ENCODE measurements at places on chromosomes 1 and 21. TPM values are rescaled to one million over a fixed set of nuclear protein-coding genes. Genes with fewer than 3 reads are reported as not detected.
A peak's percentile ranks its signal among the peaks of the same experiment; 100 is the strongest.

DNA sequence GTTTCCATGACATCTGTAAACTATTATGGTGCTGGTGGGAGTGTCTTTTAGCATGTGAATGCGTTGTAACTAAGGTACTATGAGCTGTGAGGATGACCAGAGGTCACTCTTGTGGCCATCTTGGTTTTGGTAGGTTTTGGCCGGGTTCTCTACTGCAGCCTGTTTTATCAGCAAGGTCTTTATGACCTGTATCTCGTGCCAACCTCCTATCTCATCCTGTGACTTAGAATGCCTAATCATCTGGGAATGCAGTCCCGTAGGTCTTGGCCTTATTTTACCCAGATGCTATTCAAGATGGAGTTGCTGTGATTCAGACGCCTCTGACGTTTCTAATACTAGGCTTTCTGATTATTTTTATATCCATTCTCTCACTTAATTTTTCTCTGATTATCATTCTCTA, 9.4 kb downstream of the NCAM2 start:
- no peaks in the 10 kb centered on the region for H3K36me3 ChIP-seq
- no peaks in the 10 kb centered on the region for H3K27me3 ChIP-seq
- H3K27ac ChIP-seq, result no peak overlapping the region
- no peaks in the 10 kb centered on the region for H3K4me1 ChIP-seq
- DNase-seq, result no peak
- no peak overlapping the region for H3K4me3 ChIP-seq

DNA sequence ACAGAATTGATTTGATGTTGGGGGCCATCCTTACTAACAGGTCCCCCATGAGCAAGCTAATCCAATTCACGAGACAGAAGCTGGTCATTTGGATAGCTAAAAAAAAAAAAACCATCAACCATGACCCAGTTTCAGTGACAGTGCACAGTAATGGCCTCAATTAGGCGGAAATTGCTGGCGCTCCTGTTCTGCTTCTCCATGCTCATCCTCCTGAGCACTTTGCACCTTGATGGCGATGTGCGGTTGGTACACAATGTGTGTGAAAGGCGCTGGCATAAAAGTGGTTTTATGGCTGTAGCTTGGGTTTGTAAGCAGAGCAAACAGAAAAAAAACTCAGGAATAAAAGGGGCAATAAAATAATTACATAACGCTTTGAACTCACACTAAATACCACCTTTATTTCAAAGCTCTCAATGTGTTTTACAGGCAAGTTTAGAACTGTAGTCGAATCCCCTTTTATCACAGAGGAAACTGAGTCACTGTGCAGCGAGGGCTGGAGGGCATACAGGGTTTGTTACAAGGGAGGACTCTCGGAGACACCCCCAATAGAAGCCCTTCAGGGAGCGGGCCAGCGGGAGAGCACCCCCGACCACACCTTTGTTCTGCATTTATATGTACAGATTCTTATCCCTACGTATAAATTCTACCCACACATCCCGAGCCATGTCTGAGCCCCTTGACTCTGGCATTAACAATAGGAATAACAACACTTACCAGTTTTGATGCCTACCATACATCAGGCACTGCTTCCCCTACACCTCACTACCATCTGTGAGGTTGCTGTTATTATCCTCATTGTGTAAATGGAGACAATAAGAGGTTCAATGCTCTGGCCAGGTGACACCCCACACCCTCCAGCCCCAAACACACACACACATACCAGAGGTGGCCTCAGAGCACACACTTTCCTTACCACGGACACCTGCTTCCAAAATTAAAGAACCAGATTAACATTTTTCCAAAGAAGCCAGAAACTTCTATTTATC, 213.5 kb upstream of the IRF2BP2 start:
- H3K27ac ChIP-seq, result no peak overlapping the region
- H3K36me3 ChIP-seq, result no peaks in the 10 kb centered on the region
- no peak for DNase-seq
- no peaks in the 10 kb centered on the region for H3K27me3 ChIP-seq

DNA sequence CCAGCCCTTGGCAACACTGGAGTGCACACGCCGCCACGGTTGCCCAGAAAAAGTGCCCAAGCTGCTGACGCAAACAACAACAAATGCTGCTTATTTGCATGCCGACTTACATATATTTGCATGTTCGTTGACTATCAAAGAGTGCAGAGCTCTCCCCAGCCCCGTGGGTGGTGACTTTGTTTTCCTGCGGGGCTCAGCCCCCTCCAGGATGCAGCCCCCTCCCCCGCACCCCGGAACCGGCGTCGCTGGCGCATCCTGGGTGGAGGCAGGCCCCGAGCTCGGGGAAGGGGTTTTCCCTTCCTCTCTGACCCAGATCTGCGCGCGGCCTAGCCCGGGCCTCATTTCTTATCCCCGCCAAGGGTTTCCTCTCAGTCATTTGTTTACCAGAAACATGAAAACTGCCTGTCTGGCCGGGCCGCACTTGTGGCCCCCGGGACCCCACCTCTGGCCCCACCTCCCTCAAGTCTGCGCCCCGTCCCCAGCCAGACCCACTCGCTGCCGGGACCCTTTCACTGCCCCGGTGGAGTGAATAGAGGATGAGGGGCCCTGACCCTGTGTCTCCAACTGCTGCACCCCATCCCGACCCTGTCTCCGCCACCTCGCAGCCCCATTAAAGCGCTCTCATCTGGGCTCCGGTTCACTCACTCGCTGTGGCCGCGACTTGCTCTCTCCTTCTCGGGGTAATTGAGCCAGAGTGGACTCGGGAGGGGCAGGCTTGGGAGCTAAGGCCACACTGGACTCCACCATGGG, 5.5 kb downstream of the TNFRSF25 start:
- no peak overlapping the region for H3K27ac ChIP-seq
- no peak overlapping the region for H3K4me3 ChIP-seq
- peaks cover 8% of the 10 kb centered on the region for H3K36me3 ChIP-seq
- H3K4me1 ChIP-seq, result no peaks in the 10 kb centered on the region
- H3K27me3 ChIP-seq, result peaks cover 8% of the 10 kb centered on the region
- peak; percentile 93 for DNase-seq

- H3K4me1 ChIP-seq, result no peaks in the 10 kb centered on the region
- H3K27ac ChIP-seq, result no peak overlapping the region
- DNase-seq, result no peak
- no peaks in the 10 kb centered on the region for H3K36me3 ChIP-seq
- H3K27me3 ChIP-seq, result no peaks in the 10 kb centered on the region
- no peak overlapping the region for H3K4me3 ChIP-seq
These were observed 35.3 kb downstream of the SLC19A1 start for GRCh38 chr21:45506836-45507522.

- H3K27me3 ChIP-seq, result no peaks in the 10 kb centered on the region
- H3K4me1 ChIP-seq, result no peaks in the 10 kb centered on the region
- H3K36me3 ChIP-seq, result no peaks in the 10 kb centered on the region
- H3K4me3 ChIP-seq, result no peak overlapping the region
These were observed 230.8 kb upstream of the CACYBP start for GRCh38 chr1:174768949-174769348.

DNA sequence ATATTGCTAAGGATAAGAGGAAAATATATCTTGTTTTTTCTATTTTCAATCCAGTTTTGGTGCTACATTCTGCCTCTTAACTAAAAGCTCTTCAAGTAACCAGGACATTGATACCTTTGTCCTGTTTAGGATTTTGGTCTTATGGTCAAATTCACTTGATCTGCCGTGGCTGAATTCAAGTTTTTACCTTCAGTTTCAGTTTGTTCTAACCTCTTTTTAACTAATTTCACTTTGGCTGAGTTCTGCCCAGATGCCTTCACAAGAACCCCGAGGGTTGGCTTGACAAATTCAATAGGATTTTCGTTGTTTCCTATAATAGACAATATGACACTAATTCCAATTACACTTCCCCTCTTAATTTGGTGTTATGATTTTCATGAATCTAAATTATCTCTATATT, 84.5 kb upstream of the C1orf21 start:
- peaks cover 32% of the 10 kb centered on the region for H3K4me1 ChIP-seq
- no peaks in the 10 kb centered on the region for H3K27me3 ChIP-seq
- H3K36me3 ChIP-seq, result no peaks in the 10 kb centered on the region
- no peak overlapping the region for H3K4me3 ChIP-seq

GRCh38 chr1:58779801-58780382, 4.0 kb downstream of the JUN start:
- H3K27ac ChIP-seq, result no peak overlapping the region
- H3K4me3 ChIP-seq, result peak overlapping the region; percentile 92
- no peaks in the 10 kb centered on the region for H3K27me3 ChIP-seq
- H3K36me3 ChIP-seq, result peaks cover 19% of the 10 kb centered on the region
- H3K4me1 ChIP-seq, result peaks cover 7% of the 10 kb centered on the region

DNA sequence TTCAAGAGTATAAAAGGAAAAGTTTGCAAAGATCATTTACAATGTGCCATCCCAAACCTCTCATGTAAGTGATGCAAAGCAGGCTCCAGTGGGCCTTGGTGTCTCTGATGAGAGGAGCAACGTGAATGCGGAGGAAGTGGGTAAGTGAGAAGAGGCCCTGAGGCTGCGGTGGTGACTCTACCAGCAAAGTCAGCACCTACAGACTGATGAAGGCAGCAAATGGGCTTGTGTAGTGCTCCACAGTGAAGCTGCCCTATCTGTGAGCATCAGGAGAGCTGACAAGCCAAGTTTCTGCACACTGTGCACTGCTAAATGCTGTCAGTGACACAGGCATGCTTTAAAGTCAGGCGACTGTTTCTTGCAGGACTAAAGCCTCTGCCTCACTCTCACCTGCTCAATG, 15.6 kb upstream of the RAP1A start:
- DNase-seq, result no peak
- H3K4me1 ChIP-seq, result peaks cover 21% of the 10 kb centered on the region
- no peak overlapping the region for H3K27ac ChIP-seq
- H3K4me3 ChIP-seq, result no peak overlapping the region
- no peaks in the 10 kb centered on the region for H3K36me3 ChIP-seq

DNA sequence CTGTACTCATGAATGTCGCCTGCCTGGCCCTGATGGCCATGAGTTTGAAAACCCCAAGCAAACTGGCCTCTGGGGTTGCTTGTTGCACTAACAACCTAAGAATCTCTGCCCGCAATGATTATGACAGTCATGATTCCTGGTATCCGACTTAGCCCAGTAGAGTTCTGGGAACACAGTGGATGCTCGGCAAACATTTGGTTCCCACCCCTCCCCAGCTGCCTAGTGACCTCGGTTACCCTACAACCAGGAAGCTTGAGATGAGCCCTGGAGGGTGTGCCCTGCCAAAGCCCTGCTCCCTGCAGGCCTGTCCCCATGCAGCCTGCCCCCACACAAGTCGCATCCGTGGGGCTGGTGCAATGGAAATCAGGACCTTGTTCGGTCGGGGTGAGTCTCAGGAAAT, 76.0 kb upstream of the ZBTB40 start:
- H3K27me3 ChIP-seq, result peaks cover 6% of the 10 kb centered on the region
- DNase-seq, result peak; percentile 68
- H3K27ac ChIP-seq, result no peak overlapping the region
- H3K4me3 ChIP-seq, result no peak overlapping the region
- no peaks in the 10 kb centered on the region for H3K36me3 ChIP-seq

GRCh38 chr1:223109581-223110026, 33.4 kb downstream of the TLR5 start:
- no peaks in the 10 kb centered on the region for H3K4me1 ChIP-seq
- H3K27ac ChIP-seq, result no peak overlapping the region
- DNase-seq, result no peak

- no peaks in the 10 kb centered on the region for H3K27me3 ChIP-seq
- DNase-seq, result no peak
- no peaks in the 10 kb centered on the region for H3K36me3 ChIP-seq
- H3K4me1 ChIP-seq, result no peaks in the 10 kb centered on the region
- H3K4me3 ChIP-seq, result no peak overlapping the region
These were observed 5.3 kb downstream of the DSCAM start for GRCh38 chr21:40841524-40842196.

DNA sequence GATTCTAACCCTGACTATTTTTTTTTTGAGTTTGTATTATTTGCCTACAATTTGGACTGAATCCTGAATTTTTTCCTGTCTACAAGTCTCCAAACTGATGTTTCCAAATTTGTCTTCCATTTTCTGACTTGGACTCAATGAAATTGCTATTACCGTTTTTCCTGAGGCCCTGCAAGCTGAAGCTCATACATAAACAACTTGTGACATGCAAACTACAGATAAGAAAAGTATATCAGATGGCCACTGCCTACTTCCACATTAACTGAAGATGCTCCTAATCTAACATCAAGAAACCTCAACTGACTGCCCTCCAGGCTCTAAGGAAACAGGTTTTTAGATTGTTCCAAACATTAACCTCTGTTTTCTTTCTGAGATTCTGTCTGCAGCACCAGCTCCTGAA, 51.1 kb upstream of the KLHDC7A start:
- no peaks in the 10 kb centered on the region for H3K36me3 ChIP-seq
- no peak overlapping the region for H3K4me3 ChIP-seq
- no peaks in the 10 kb centered on the region for H3K27me3 ChIP-seq
- H3K27ac ChIP-seq, result no peak overlapping the region
- no peak for DNase-seq

GRCh38 chr1:156666862-156667609, 10.2 kb downstream of the NES start:
- H3K27me3 ChIP-seq, result no peaks in the 10 kb centered on the region
- peaks cover 28% of the 10 kb centered on the region for H3K4me1 ChIP-seq
- no peak overlapping the region for H3K27ac ChIP-seq

- no peaks in the 10 kb centered on the region for H3K4me1 ChIP-seq
- H3K27me3 ChIP-seq, result no peaks in the 10 kb centered on the region
- DNase-seq, result peak; percentile 38
- no peak overlapping the region for H3K4me3 ChIP-seq
- no peak overlapping the region for H3K27ac ChIP-seq
These were observed 29.0 kb downstream of the SPEN start for GRCh38 chr1:15876357-15877055.

GRCh38 chr1:76330991-76331603, 256.6 kb downstream of the ST6GALNAC3 start:
- H3K27me3 ChIP-seq, result no peaks in the 10 kb centered on the region
- H3K27ac ChIP-seq, result no peak overlapping the region
- H3K36me3 ChIP-seq, result no peaks in the 10 kb centered on the region
- no peaks in the 10 kb centered on the region for H3K4me1 ChIP-seq
- H3K4me3 ChIP-seq, result no peak overlapping the region

DNA sequence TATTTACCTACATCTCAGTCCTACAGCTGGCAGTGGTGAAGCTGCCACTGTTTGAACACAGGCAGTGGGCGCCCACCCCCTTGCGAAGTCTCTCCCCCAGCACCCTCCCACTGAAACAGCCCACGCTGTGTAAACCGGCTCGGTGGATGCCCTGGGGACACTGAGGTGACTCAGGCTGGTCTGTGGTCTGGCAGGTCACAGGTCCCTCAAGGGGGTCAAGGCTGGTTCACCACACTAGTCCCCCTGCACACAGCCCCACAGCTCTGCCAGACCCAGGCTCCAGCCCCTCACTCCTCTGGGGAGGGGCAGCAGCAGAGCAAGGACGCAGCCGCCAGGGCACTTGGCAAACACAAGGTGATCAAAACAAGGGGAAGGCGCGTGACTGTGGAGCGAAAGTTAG, 7.6 kb downstream of the CHD5 start:
- no peaks in the 10 kb centered on the region for H3K36me3 ChIP-seq
- no peak overlapping the region for H3K4me3 ChIP-seq
- H3K4me1 ChIP-seq, result no peaks in the 10 kb centered on the region
- peaks cover 5% of the 10 kb centered on the region for H3K27me3 ChIP-seq
- DNase-seq, result peak; percentile 67

The TTC22 gene
- not detected for total RNA-seq

The SLC44A3 gene
- total RNA-seq, result 7.1 TPM

The RNU1-1 gene
- total RNA-seq, result under 0.01 TPM
